Stimulated activated CD4-positive, alpha-beta T cell treated with anti-CD3 and anti-CD28 coated beads, Interleukin-1b, Interleukin-23, amount 100 ng/mL, for 24 hours (primary cell): ENCODE measurements at places on chromosomes 5 and 9.

DNA sequence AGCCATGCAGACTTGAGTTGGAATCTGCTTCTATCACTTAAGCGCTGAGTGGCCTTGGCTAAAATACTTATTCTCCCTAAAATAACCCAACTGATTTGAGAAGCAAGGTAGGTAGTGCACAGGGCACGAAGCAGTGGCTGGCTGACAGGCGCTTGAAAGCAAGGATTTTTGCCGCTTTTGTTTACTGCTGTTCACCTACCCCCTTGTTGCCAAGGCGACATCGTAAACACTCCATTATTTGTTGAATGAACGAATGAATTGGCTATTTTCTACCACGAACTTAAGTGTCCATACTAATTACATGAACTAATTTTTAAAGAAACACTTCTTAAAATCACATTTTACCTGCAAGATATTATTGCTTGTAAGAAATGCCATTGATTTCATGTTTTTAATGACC lies 98.0 kb downstream of the ANKH start:
- DNase-seq = no peak

GRCh38 chr9:123763910-123764588 lies 165.9 kb downstream of the DENND1A start:
- DNase-seq = no peak

GRCh38 chr5:4275232-4275631 lies 679.6 kb downstream of the IRX1 start:
- no peak for DNase-seq

DNA sequence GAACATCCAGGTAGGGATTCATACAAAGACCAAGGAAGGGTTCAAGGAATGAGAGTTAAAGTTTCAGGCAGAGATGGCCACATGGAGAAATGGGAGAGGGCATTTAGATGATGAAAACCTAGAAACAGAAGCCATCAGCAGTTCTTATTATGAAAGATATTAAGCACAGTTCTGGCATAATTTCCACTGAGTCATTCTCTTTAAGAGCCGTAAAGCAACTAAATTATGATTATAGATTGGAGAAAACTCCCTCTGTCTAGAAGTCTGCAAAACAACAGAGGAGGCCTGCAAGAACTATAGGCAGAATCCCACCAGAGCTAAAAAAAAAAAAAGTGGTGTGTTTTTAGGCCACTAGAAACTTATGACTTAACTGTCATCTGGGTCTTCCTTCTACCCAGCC lies 157.1 kb upstream of the MPDZ start:
- no peak for DNase-seq

DNA sequence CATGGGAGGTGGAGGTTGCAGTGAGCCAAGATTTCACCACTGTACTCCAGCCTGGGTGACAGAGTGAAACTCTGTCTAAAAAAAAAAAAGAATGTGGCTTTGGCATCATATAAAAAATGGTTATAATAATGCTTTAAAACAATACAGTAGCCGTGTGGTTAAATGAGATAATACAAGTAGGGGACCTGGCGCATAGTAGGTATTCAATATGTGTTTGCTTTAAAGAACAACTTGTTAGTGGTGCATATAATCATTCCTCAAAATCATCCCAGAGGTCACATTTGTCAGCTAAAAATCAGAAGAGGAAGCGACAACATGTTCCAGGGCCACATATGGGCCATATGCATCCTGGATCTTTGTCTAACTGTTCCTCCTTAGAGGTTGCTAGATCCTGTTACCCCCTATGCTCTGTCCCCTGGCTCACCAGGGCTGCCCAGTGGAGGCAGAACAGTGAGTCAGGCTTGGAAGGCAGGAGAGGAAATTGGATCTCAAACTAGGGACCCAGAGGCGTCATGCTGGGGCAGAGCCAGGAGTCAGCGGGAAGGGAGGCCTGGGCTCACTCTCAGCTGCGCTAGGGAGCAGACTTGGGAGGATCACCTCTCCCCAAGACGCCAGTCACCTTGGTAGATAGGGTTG lies 27.7 kb downstream of the LHX6 start:
- DNase-seq = no peak
